ENCODE measurements at places on chromosomes 5 and 9.

DNA sequence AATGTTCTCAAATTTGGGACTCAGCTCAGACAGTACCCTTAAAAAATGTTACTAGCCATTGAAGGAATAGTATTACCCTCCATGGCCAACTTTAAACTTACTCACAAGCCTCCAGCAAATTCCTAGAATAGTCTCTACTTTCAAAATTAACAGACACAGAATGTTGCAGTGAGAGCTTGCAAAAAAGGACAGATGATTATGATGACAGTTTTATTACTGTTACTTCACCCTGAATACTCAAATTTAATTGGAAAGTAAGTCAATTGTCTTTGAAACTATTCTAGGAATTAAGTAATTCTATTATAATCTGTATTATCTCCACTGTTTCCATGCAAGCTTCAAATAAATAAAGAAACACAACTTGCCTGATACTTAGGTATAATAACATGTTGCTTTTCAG lies 288.3 kb downstream of the SLF1 start:
- DNase-seq: no peak

GRCh38 chr5:133696782-133697507 lies 84.6 kb upstream of the FSTL4 start:
- DNase-seq: no peak

DNA sequence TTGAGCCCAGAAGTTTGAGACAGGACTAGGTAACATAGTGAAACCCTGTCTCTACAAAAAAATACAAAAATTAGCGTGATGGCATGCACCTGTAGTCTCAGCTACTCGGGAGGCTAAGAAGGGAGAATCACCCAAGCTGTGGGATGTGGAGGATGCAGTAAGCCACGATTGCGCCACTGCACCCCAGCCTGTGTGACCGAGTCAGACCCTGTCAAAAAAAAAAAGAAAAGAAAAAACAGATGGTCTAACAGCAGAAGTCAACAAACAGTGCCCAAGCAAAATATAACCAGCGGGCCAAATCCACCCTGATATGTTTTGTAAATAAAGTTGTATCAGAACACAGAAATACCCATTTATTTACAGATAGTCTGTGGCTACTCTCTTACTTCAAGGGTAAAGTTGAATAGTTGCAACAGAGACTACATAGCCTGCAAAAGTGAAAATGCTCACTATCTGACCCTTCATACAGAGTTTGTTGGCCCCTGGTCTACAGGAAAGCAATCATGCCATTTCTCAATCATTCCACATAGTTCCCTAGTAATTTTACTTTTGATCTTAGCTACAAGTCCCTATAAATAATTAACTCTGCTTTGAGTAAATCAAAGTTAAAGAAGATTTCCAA lies 383.7 kb downstream of the TLE1 start:
- no peak for DNase-seq

DNA sequence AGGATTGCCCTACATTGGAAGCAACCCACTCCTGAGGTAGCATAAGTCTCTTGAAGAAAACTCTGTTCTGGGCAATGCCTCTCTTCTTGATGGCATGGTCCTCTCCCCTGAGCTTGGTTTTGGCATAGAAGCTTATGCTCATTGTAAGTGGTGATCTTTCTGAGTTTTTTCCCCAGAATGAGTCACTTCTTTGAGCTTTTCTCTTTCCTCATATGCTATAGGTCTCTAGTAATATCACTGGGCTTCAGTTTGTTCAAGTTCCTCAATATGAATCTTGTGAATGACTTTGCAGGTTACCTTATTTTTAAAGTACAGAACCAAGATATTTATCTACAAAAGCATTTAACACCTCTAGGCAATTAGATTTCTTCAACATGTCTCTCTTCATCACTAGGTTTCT lies 76.5 kb upstream of the ATG10 start:
- peak; percentile 89 for DNase-seq

- peak; percentile 54 for DNase-seq
Observed at GRCh38 chr9:12699529-12699928, 6.3 kb downstream of the TYRP1 start.

Data from common myeloid progenitor, CD34-positive (primary cell).